Glutamatergic neuron (in vitro differentiated cells): ENCODE measurements at places on chromosomes 1 and 21.

DNA sequence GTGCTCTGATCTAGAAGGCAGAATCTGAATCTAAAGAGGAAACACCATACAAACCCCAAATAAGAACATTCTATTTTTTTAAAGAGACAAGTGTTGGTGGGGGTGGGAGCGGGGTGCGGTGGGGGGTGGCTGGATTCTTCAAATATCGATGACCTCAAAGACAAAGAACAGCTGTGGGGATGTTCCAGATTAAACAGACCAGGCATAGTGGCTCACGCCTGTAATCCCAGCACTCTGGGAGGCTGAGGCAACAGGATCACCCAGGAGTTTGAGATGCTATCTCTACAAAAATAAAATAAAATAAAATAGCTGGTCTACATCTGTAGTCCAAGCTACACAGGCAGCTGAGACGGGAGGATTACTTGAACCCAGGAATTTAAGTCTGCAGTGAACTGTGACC lies 5.0 kb downstream of the ATP1A4 start:
- no peak for DNase-seq

- no peak for DNase-seq
Observed at GRCh38 chr1:91854852-91855534, 31.0 kb downstream of the TGFBR3 start.

DNA sequence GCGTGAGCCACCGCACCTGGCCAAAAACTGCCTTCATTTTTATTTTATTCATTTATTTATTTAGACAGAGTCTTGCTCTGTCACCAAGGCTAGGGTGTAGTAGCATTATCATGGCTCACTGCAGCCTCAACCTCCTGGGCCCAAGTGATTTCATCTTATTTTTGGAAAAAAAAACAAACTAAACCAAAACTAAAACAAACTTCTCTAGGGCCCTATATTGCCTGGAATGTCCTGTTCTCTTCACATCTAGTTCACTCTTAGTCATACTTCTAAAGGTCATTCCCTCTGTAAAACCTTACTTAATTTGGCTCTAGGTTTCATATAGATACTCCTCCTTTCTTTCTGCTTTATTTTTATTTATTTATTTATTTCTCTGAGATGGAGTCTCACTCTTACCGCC lies 15.6 kb downstream of the RPS27 start:
- no peak for DNase-seq

GRCh38 chr1:240803151-240803550 lies 191.2 kb upstream of the GREM2 start:
- DNase-seq: no peak

DNA sequence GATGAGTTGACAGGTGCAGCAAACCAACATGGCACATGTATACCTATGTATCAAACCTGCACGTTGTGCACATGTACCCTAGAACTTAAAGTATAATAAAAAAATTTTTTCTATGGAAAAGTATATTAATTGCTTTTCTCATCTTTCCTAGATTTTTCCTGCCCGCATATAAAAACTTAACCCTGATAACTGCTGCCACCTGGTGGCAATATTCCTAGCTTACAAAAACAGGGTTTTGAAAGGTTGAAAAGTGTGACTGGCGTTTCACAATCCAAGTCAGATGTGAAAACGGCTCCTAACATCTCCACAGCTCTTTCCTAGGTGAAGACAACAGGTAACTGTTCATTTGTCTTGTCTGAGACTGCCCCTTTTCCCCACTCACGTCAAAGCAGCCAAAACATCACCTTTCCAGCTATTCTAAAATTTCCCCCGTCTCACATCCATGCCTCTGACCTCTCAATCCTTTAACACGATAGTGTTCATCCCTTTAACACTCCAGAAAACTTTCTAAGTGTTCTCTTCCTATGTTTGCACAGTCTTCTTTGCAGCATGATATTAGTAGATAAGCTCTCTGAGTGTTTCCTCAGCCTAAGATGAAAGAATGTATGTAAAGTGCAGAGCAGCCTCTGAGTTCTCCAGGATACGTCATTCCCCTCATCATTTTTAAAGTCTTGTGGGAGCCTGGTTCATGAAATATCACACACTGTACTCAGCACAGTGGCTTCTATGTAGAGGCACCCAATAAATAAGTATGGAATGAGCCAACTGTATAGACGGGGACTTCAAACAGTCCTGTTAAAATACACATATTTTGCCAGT lies 27.5 kb downstream of the OVGP1 start:
- DNase-seq: peak; percentile 39

DNA sequence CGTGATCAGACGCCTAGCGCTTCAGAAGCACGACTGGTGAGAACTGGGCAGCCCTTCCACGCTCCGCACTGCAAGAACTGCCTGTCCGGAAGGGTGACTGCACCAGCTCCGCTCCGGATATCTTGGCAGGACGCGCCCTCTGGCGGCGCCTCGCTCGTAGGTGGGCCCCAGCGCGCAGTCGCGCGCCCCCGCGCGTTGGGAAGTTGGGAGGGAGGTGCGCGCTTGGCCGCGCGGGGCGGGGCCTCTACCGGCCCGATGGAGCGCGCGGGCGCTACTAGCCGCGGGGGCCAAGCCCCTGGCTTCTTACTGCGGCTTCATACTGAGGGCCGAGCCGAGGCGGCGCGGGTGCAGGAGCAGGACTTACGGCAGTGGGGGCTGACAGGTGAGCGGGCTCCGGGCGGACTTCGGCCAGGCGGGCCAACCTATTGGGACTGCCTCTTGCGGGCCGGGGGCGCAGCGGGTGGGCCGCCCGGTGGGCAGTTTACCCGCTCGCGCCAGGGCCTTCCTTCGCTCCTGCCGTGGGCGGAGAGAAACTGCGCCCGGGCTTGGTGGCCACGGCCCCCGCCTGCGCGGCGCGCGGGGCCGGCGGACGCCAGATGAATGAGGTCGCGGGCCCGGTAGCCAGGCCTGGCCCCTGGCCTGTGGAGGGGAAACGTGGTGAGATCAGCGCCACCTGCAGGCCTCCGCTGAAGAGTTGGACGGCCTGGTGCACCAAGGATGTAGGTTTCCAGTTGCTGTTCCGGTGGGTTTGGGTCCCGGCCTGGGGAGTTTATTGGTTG lies at the start of gene CHD1L:
Gene CHD1L (plus strand): TSS at position 236 of the 779 bp plus-strand sequence. CDS start 20 bp downstream, at position 256.
- peak; percentile 95 for DNase-seq

DNA sequence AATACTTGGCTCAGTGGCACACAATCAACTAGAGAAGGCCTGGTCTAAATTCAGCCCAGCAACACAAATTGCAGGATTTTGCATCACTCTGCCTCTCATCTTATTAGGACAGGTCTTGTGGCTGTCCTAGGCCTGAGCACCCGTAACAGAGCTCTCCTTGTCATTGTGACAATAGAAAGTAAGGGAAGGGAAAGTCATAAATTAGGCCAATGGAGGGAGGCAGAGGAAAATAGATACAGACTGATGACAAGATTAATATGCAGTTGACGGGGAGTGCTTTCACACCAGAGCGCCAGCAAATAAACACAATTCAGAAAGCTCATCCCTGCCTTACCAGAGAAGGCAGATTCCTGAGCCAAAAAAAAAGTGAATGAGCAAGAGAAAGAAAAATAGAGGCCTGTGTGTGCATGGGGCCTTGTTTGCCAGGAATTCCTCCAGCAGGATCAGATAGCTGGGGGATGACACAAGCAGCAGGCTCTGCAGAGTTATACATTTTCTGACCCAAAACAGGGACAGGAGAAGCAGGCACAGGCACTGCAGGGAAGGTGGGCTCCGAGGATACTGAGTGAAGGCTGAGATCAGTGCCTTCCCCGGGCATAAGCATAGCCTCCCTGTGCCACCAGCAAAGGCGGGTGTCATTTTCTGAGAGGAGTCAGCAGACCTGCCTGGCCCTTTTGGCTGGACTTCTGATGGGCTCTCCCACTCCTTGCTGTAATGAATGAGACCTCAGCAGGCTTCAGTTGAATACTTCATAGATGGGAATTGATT lies 110.0 kb upstream of the SPAG17 start:
- DNase-seq: no peak

DNA sequence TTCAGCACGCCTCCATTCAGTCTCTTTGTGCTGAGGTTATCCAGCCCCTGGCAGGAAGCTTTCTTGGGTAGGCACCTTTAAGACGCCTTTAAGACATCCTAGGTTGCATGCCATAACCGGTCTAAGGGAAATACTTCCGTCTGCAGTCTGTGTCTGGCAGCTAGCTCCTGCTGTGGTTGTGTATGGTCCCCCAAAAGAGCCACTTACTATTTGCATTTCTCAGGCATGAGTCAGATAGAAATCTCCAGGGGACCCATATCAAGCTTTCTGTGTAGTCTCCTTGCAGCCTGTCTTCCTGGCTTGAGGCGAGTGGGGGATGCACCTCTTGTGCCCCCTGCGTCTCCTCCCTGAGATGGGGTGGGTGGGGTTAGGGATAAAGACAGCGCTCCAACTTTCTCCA lies 10.0 kb upstream of the RYR2 start:
- DNase-seq: no peak
